ENCODE measurements at places on chromosomes 7 and 10. TPM values are rescaled to one million over a fixed set of nuclear protein-coding genes. Genes with fewer than 3 reads are reported as not detected.

VPS50 gene
- 44.1 TPM for total RNA-seq

OR6V1 gene
- not detected for total RNA-seq

LRGUK gene
- total RNA-seq = 0.50 TPM

IL15RA gene
- total RNA-seq = 7.3 TPM

EPO gene
- total RNA-seq = not detected

ABCB1 gene
- 399 TPM for total RNA-seq

PDK4 gene
- total RNA-seq = 473 TPM

AKR1C8 gene
- total RNA-seq = not detected

AQP1 gene
- 32.5 TPM for total RNA-seq

FXYD4 gene
- 0.86 TPM for total RNA-seq

CPED1 gene
- total RNA-seq = 50.8 TPM

MYOF gene
- 4.1 TPM for total RNA-seq

DNA sequence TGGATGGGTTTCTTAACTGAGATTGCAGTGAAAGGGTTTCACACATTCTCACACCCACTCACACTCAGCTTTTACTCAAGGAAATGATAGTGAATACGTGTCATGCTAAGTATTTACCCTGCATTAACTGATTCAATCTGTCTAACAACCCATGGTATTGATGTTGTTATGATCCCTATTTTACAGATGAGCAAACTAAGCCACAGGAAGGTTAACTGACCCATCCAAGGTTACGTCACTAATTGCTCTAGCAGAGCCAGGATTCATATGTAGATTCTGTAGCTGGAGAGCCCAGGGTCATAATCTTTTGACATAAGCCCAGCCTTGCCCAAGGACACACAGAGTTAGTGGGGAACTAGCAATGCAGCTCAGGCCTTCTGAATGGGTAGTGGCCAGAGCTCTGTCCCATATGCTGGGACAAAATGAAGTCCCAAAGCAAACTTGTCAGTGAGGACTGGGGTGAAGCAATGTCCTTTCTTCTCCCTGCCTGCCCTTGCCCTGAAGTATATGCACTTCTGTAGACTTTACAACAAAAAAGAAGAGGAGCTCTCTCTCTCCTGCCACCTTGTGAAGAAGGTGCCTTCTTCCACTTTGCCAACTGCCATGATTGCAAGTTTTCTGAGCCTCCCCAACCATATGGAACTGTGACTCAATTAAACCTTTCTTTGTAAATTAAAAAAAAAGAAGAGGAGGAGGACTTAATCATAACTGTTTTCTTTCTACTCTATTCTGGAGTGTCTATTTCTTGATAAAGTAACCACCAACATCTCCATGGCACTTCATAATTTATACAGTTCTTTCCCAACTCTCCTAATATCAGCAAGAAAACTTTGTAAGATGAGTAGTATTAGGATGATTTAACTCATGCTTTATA is 4.9 kb upstream of the CYP3A7 start:
- DNase-seq = no peak
- H3K4me3 ChIP-seq = no peak overlapping the region
- H3K4me1 ChIP-seq = no peaks in the 10 kb centered on the region
- no peaks in the 10 kb centered on the region for H3K36me3 ChIP-seq
- no peaks in the 10 kb centered on the region for H3K27me3 ChIP-seq
- no peak overlapping the region for H3K27ac ChIP-seq

GRCh38 chr10:32959006-32959920 is 1.2 kb upstream of the ITGB1 start:
- H3K36me3 ChIP-seq = no peaks in the 10 kb centered on the region
- peak overlapping the region; percentile 96 for H3K4me3 ChIP-seq
- no peak for DNase-seq

- no peak overlapping the region for H3K27ac ChIP-seq
- H3K4me3 ChIP-seq = no peak overlapping the region
- no peaks in the 10 kb centered on the region for H3K36me3 ChIP-seq
- DNase-seq = no peak
- H3K27me3 ChIP-seq = no peaks in the 10 kb centered on the region
- H3K4me1 ChIP-seq = no peaks in the 10 kb centered on the region
Observed at GRCh38 chr7:134901389-134902020, 84.8 kb upstream of the AGBL3 start.

GRCh38 chr10:11180228-11180627 is 162.6 kb downstream of the CELF2 start:
- DNase-seq = no peak
- H3K36me3 ChIP-seq = no peaks in the 10 kb centered on the region
- no peak overlapping the region for H3K4me3 ChIP-seq
- no peaks in the 10 kb centered on the region for H3K4me1 ChIP-seq
- H3K27me3 ChIP-seq = no peaks in the 10 kb centered on the region

- no peak overlapping the region for H3K27ac ChIP-seq
- H3K4me1 ChIP-seq = no peaks in the 10 kb centered on the region
- no peaks in the 10 kb centered on the region for H3K36me3 ChIP-seq
- no peak overlapping the region for H3K4me3 ChIP-seq
- H3K27me3 ChIP-seq = no peaks in the 10 kb centered on the region
Observed at GRCh38 chr7:66070222-66070621, 5.4 kb upstream of the ASL start.

- no peaks in the 10 kb centered on the region for H3K36me3 ChIP-seq
- no peak overlapping the region for H3K4me3 ChIP-seq
- DNase-seq = no peak
- H3K27ac ChIP-seq = no peak overlapping the region
- H3K4me1 ChIP-seq = peaks cover 11% of the 10 kb centered on the region
Observed at GRCh38 chr7:29859524-29860185, 53.3 kb downstream of the WIPF3 start.

DNA sequence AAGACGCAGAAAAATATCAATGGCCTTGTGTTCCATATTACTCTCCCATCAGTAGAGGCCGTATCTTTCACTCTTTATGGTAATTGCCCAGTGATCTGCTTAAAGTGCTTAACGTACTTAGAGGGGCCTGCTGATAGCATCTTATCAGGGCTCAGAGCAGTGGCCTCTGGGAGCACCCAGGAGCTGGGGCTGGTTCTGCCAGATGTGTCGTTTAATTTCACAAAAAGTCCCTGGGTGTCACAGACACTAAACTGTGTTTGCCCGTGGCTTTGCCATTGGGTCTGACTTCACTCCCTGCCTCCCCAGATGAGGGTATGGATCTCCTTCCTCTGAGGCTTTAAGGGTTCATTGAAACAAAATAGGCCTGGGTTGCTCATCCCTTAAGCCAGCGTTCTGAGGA is 435.3 kb downstream of the GATA3 start:
- no peaks in the 10 kb centered on the region for H3K27me3 ChIP-seq
- no peak for DNase-seq
- no peak overlapping the region for H3K27ac ChIP-seq
- no peaks in the 10 kb centered on the region for H3K4me1 ChIP-seq
- H3K36me3 ChIP-seq = no peaks in the 10 kb centered on the region

DNA sequence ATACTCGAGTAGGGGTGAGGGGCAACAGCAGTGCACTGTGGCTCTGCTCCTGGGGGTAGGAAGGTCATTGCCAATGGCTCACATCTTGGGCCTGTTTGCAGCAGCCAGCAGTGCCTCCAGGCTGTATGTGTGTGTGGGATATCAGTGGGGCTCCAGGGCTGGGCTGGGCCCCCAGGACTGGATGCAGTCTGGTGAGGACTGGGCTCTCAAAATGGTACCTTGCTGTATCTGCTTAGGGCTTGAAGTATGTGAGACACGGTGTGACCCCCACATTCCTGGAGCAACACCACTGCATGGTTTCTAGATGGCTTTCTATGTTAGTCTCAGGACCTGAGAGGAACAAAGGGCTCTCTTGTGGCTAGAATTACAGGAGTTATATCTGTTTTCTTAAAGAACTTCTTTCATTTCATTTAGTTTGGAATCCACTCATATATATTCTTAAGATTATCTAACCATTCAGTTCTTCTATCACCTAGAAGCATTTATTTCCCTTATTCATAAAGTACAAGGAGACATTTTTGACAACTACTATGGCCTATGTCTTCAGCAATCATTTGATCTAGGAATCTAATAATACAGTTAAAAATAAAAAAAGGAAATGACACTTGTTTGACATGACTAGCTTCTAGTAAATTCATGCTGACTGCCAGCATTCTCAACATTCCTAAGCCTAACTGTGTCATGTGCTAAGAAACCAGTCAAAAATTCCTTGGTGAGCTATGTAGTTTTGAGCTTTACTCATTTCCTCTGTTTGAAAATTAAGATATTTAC is 443.2 kb upstream of the SEMA3A start:
- no peaks in the 10 kb centered on the region for H3K27me3 ChIP-seq
- peak; percentile 3 for DNase-seq
- no peaks in the 10 kb centered on the region for H3K36me3 ChIP-seq
- no peaks in the 10 kb centered on the region for H3K4me1 ChIP-seq
- no peak overlapping the region for H3K27ac ChIP-seq

- H3K27me3 ChIP-seq = no peaks in the 10 kb centered on the region
- DNase-seq = no peak
- H3K4me1 ChIP-seq = no peaks in the 10 kb centered on the region
- H3K27ac ChIP-seq = no peak overlapping the region
- H3K36me3 ChIP-seq = no peaks in the 10 kb centered on the region
Observed at GRCh38 chr7:45138433-45139267, 18.9 kb upstream of the RAMP3 start.
